ENCODE measurements at places on chromosomes 2 and 18. TPM values are rescaled to one million over a fixed set of nuclear protein-coding genes. Genes with fewer than 3 reads are reported as not detected.
A peak's percentile ranks its signal among the peaks of the same experiment; 100 is the strongest.

DNA sequence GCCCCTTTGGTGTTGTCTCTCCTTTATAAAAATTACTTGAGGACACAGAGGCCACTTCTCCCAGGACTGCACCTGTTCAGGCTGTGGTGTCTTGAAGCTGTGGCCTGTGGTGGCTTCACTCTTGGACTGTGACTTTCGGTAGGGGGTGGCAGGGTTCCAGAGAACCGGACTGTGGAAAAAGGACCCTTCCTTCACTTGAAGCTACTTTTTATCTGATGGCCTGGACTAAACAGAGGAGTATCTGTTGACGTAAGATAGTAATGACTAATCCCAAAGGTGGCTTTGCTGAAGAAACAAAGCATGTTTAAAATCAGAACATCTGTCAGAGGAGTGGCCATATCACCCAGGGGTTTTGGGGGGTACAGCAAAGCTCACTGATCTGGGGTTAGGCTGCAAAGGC is 60.8 kb downstream of the CENPO start:
- no peak overlapping the region for H3K4me3 ChIP-seq
- no peak for DNase-seq
- peak overlapping the region; percentile 89 for H3K27ac ChIP-seq
- no peaks in the 10 kb centered on the region for H3K36me3 ChIP-seq
- H3K27me3 ChIP-seq, result no peaks in the 10 kb centered on the region
- H3K4me1 ChIP-seq, result peaks cover 9% of the 10 kb centered on the region

CNOT11 gene
- 23.9 TPM for total RNA-seq

RNF125 gene
- 4.5 TPM for total RNA-seq

DNA sequence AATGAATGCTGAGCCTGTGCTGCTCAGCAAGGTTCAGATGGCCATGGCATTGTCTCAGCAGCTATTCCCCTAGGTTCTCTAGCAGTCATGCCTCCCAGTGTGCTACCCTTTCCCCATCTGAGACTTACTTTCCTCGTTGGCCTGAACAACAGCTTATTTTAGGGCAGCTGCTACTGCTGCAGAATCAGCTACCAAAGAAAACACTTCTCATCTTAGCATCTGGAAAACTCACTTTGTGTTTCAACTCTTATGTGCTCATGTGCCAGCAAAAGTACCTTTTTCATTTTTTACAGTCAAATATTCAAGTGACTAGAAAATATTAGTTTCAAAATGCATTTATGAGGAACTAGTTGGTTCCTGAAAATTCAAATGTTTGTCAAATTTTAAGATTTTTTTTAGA is 60.4 kb upstream of the ZNF397 start:
- H3K4me3 ChIP-seq, result no peak overlapping the region
- DNase-seq, result no peak
- no peaks in the 10 kb centered on the region for H3K27me3 ChIP-seq
- H3K4me1 ChIP-seq, result no peaks in the 10 kb centered on the region
- no peak overlapping the region for H3K27ac ChIP-seq
- H3K36me3 ChIP-seq, result no peaks in the 10 kb centered on the region

FOXD4L1 gene
- 0.16 TPM for total RNA-seq

AQP12B gene
- not detected for total RNA-seq

GRCh38 chr2:230205034-230205433 is 14.8 kb downstream of the SP110 start:
- H3K27ac ChIP-seq, result no peak overlapping the region
- no peak for DNase-seq
- no peak overlapping the region for H3K4me3 ChIP-seq
- H3K27me3 ChIP-seq, result no peaks in the 10 kb centered on the region
- H3K4me1 ChIP-seq, result no peaks in the 10 kb centered on the region
- peaks cover 11% of the 10 kb centered on the region for H3K36me3 ChIP-seq

VWC2L gene
- total RNA-seq, result not detected

DNA sequence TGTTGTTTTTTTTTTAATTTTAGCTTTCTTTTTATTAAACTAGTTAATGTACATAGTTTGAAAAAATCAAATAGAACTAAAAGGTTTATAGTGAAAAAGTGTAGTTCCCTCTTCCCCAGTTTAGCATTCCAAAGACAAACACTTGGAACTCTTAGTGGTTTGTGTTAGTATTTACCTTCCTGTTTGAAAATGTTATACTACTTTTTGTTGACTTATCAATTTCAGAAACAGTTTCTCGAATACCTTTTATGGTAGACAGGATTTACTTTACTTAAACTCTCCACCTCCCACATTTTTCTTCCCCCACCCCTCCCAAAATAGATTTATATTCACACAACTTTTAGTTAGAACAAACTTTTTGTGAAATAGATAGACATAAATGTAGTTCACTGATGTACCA is 26.7 kb downstream of the PLEKHA3 start:
- no peak overlapping the region for H3K4me3 ChIP-seq
- H3K27me3 ChIP-seq, result no peaks in the 10 kb centered on the region
- H3K36me3 ChIP-seq, result peaks cover 2% of the 10 kb centered on the region
- H3K4me1 ChIP-seq, result no peaks in the 10 kb centered on the region
- DNase-seq, result no peak
- H3K27ac ChIP-seq, result no peak overlapping the region

GRCh38 chr2:120227111-120227991 is 4.2 kb upstream of the TMEM185B start:
- no peaks in the 10 kb centered on the region for H3K27me3 ChIP-seq
- no peak overlapping the region for H3K4me3 ChIP-seq
- no peaks in the 10 kb centered on the region for H3K4me1 ChIP-seq
- no peaks in the 10 kb centered on the region for H3K36me3 ChIP-seq
- no peak overlapping the region for H3K27ac ChIP-seq

Data from breast epithelium (tissue), 4 donors.